ENCODE measurements at places on chromosomes 1 and 21. TPM values are rescaled to one million over a fixed set of nuclear protein-coding genes. Genes with fewer than 3 reads are reported as not detected.

GRCh38 chr1:150660584-150660983 is 31.2 kb upstream of the ENSA start:
- H3K27ac ChIP-seq = no peak overlapping the region
- H3K27me3 ChIP-seq = no peaks in the 10 kb centered on the region
- no peaks in the 10 kb centered on the region for H3K4me1 ChIP-seq
- peaks cover 44% of the 10 kb centered on the region for H3K36me3 ChIP-seq
- no peak for DNase-seq
- no peak overlapping the region for H3K4me3 ChIP-seq

- H3K4me1 ChIP-seq = no peaks in the 10 kb centered on the region
- no peak overlapping the region for H3K27ac ChIP-seq
- H3K27me3 ChIP-seq = peaks cover 8% of the 10 kb centered on the region
- DNase-seq = no peak
These were observed 8.1 kb downstream of the TDRD5 start for GRCh38 chr1:179599623-179600249.

MAN1C1 gene
- total RNA-seq = 44.4 TPM

- no peak overlapping the region for H3K4me3 ChIP-seq
- H3K27me3 ChIP-seq = no peaks in the 10 kb centered on the region
- no peak for DNase-seq
- no peaks in the 10 kb centered on the region for H3K36me3 ChIP-seq
These were observed 807.1 kb upstream of the PRMT6 start for GRCh38 chr1:106249365-106249764.

CELSR2 gene
- total RNA-seq = 3.6 TPM

VAV3 gene
- 5.5 TPM for total RNA-seq

DNA sequence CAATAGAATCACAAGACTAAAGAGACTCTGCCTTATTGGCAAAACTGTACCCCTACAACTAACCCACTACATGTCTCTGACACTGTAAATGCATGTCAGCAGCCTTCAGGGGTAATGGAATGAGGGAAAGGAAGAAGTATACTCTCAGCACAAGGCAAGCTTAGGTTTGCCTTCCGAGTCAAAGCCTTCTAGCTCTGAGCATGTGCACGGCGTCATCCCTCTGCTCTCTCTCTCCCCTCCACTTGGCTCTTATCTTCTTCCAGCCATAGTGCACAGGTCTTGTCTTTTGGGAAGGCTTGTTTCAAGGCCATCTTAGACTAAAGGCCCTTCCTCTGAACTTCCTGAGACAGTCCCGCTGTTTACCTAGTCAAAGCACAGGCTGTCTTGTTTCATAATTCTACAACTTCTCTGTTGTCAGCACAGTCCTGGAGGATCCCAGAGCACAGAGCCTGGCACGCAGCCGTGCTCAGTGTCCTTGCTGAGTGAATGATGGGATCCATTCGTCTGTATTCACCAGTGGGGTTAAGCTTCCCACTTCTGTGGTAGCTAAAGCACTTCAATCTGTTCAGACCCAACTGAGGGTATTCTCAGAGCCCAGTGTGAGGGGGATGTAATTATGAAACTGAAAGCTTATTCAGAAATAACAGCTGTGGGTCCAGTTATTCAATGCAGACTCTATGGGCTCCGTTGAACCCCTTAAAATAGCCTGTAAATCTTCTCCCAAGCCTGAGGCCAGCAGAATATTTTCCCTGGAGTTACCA is 166.5 kb upstream of the PLD5 start:
- no peaks in the 10 kb centered on the region for H3K27me3 ChIP-seq
- H3K27ac ChIP-seq = no peak overlapping the region
- no peaks in the 10 kb centered on the region for H3K4me1 ChIP-seq
- no peak overlapping the region for H3K4me3 ChIP-seq
- H3K36me3 ChIP-seq = no peaks in the 10 kb centered on the region
- no peak for DNase-seq

DNA sequence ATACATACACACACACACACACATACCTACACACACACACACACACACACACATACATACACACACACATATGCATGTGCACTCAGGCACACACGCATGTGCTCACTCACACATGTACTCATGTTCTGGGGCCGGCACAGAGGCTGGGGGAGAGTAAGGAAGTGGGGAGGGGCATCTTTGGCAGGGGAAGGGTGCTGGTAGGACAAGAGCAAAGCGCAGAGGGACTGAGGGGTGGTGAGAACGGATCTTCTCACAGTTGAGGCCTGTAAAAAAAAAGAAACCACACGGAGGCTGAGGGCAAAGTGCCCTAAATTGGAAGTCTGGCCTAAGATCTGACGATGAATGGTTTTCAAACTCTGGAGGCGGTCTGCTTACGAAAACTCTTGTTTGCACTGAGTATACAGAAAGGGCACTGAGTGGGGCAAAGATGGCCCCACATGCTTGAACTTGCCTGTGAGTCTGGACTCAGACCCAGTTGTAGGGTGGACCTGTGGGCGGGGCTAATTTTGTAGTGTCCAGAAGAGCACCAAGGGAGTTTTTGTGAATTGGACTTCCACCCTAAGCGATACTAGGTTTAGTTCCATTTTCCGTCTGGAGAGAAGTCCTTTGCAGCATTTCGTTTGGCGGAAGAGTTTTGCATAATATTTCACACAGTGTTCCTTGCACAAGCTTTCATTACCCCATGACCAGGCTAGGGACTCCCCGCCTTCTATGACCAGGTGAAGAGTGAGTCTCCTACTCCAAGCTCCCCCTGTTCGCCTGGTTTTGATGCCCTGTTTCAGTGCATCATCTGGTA is 79.3 kb upstream of the LYST start:
- H3K27me3 ChIP-seq = no peaks in the 10 kb centered on the region
- no peak overlapping the region for H3K4me3 ChIP-seq
- H3K4me1 ChIP-seq = no peaks in the 10 kb centered on the region
- no peaks in the 10 kb centered on the region for H3K36me3 ChIP-seq
- no peak for DNase-seq
- no peak overlapping the region for H3K27ac ChIP-seq

- H3K4me1 ChIP-seq = no peaks in the 10 kb centered on the region
- H3K4me3 ChIP-seq = no peak overlapping the region
- H3K27ac ChIP-seq = no peak overlapping the region
- H3K36me3 ChIP-seq = no peaks in the 10 kb centered on the region
- H3K27me3 ChIP-seq = peaks cover 10% of the 10 kb centered on the region
These were observed 32.8 kb upstream of the PRELP start for GRCh38 chr1:203442821-203443220.

- H3K27me3 ChIP-seq = no peaks in the 10 kb centered on the region
- no peak for DNase-seq
- H3K4me3 ChIP-seq = peak overlapping the region; percentile 82
- peaks cover 50% of the 10 kb centered on the region for H3K4me1 ChIP-seq
These were observed 2.3 kb downstream of the FUBP1 start for GRCh38 chr1:77976433-77977076.

DNA sequence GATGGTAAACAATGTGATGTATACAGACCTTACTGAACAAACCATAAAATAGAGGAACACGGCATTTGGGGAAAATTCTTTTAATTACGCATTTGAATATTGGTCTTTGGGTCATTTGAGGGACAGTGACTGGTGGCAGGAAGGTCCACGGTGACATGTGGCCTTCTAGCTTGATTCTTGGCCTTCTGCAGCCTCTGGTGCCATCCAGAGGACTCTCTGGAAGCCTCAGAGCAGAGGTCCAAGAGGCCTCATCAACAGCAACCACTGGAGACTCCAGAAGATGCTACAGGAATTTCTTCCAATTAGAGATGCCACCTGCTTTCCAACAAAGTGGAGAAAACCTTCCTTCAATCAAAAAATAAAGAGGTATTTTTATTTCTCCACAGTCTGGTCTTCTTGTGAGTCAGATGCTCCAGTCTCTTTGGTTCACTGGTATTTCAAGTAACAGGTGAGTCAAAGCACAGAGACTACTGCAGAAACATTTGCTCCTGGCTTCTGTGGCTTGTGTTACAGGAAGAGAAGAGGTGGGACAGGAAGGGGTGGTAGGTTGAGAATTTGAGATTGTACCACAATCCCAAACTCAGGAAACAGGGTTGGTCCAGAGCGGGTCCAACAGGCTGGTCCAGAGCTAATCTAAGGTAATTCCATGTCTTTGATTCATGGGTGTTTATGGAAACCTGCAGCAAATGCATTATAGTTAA is 2.7 kb upstream of the F5 start:
- H3K36me3 ChIP-seq = no peaks in the 10 kb centered on the region
- no peak for DNase-seq
- no peaks in the 10 kb centered on the region for H3K27me3 ChIP-seq
- H3K27ac ChIP-seq = no peak overlapping the region
- H3K4me1 ChIP-seq = peaks cover 19% of the 10 kb centered on the region

PYGO2 gene
- 30.3 TPM for total RNA-seq

GPN2 gene
- total RNA-seq = 42.0 TPM

DNA sequence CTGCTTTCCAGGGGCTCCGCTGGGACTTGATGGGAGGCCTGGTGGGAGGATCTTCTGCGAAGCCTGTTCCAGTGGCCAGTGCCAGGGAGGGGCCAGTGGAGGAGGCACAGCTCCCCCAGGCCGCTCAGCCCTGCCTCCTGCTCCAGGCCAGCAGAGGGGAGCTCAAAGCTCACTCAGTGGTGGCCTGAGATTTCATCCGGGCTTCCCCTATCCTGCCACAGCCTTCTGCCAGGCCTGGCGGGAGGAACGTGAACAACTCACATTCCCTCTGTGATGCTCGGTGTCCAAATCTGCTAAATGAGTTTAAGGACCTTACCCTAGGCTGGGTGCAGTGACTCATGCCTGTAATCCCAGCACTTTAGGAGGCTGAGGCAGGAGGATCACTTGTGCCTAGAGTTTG is 3.3 kb downstream of the CLCNKB start:
- H3K27me3 ChIP-seq = peaks cover 11% of the 10 kb centered on the region
- no peaks in the 10 kb centered on the region for H3K36me3 ChIP-seq
- H3K4me3 ChIP-seq = no peak overlapping the region
- no peak overlapping the region for H3K27ac ChIP-seq
- no peak for DNase-seq
- H3K4me1 ChIP-seq = peaks cover 8% of the 10 kb centered on the region

DNA sequence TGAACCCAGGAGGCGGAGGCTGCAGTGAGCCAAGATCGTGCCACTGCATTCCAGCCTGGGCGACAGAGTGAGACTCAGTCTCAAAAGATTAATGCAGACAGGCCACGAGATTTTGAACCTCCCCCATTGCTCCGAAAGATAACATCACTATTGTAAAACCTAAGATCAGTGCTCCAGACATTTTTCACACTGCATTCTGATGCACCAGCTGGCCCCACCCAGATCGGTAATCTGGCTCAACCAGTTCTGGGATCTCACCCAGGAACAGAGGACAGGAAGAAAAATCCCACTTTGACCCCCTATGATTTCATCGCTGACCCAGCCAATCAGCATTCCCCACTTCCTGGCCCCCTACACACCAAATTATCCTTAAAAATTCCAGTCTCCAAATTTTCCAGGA is 10.7 kb upstream of the CSRP1 start:
- no peak for DNase-seq
- H3K4me3 ChIP-seq = no peak overlapping the region
- H3K36me3 ChIP-seq = peaks cover 8% of the 10 kb centered on the region
- no peak overlapping the region for H3K27ac ChIP-seq
- no peaks in the 10 kb centered on the region for H3K27me3 ChIP-seq

DNA sequence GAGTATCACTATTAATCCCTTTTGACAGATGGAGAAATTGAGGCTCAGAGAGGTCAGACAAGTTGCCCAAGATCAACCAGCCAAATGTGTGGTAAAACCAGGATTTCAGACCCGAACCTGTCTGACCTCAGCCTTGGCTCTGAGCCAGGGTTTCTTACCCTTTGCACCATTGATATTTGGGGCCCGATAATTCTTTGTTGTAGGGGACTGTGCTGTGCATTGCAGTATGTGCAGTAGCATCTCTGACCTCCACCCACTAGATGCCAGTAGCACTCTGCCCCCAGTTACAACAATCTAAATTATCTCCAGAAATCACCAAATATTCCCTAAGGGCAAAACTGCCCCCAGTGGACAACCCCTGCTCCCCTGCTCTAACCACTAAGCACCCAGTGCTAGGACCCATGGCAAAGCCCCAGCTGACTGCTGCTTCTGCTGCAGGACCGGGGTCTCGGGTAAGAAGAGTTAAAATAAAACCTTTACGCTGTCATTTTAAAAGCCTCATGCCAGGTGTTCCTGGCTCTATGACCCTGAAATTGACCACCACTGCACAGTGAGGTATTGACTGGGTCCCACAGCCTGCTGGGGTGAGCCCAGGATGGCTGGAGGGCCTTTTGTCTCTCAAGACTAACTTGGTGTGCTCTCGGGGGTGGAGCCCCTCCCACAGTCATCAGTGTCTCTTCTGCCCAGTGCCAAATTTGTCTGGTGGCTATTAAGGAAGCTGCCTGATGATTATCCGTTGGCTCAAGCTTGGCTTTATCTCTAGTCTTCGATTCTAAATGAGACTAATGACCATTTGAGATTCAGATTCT is 5.6 kb upstream of the MAN1C1 start:
- peaks cover 35% of the 10 kb centered on the region for H3K4me1 ChIP-seq
- no peak overlapping the region for H3K4me3 ChIP-seq
- no peaks in the 10 kb centered on the region for H3K36me3 ChIP-seq
- DNase-seq = no peak

DNA sequence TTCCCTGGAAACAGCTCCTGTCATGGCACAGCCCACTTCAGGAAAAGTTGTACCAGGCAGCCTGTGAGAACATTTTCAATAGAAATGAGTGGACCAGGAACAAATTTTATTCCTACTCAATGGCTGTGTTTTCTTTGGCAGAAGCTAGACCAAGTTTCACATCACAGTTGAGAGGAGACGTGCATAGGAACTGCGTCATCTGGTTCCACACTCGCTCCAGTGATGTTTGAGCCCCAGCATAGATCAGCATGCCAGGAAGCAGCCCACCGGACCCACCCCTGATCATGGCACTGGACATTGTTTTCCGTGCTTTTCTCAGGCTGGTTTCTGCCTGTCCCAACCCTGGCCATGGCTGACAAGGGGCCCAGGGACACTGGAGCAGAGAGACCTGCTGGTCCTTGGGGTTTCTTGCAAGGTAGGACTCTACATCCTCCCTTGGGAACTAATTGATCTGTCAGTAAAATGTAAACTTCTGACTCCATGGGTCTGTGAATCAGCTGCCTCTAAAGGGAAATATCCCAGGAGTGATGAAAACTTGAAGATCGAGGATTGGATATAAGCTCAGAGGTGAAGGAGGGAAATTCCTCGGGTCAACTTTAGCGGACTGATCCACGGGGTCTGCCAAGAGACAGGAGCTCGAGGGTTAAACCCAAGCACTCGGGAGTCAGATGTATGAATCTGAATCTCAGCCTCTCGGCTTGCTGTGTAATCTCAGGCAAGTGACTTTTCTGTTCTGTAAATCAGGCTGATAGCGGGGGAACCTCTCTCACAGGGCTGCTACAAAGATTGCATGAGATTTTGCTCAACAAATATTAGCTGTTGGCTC is 35.7 kb downstream of the NEK2 start:
- no peak for DNase-seq
- H3K36me3 ChIP-seq = no peaks in the 10 kb centered on the region
- H3K4me3 ChIP-seq = no peak overlapping the region
- H3K27ac ChIP-seq = no peak overlapping the region
- H3K27me3 ChIP-seq = no peaks in the 10 kb centered on the region

KCNE2 gene
- total RNA-seq = not detected

- no peaks in the 10 kb centered on the region for H3K36me3 ChIP-seq
- DNase-seq = no peak
- H3K27ac ChIP-seq = no peak overlapping the region
- no peaks in the 10 kb centered on the region for H3K4me1 ChIP-seq
- no peaks in the 10 kb centered on the region for H3K27me3 ChIP-seq
These were observed 38.6 kb upstream of the IGSF3 start for GRCh38 chr1:116706123-116706522.

VHLL gene
- not detected for total RNA-seq
